Right lobe of liver (tissue), 6 donors: ENCODE measurements at places on chromosomes 2 and 18. TPM values are rescaled to one million over a fixed set of nuclear protein-coding genes. Genes with fewer than 3 reads are reported as not detected.

- H3K4me3 ChIP-seq: no peak overlapping the region
- no peak overlapping the region for H3K27ac ChIP-seq
- peaks cover 9% of the 10 kb centered on the region for H3K4me1 ChIP-seq
- peak; percentile 12 for DNase-seq
- H3K36me3 ChIP-seq: no peaks in the 10 kb centered on the region
These were observed 16.9 kb downstream of the LDLRAD4 start for GRCh38 chr18:13235421-13235831.

DNA sequence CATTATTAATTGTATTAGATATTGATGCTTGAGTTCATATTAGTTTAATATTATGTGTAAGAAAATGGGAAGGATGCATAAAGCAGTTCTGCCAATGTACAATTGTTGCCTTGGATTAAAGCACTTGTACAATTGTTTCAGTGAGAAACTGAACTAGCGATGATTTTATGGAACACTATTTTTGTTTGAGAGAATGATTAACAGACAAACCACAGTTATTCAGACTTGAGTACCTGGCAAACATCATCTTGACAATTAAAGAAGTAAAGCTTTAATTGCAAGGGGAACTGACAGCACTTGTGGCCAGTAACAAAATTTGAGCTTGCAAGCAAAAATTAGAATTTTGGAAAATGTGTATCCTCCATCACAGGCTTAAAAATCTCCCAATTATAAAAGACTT is 214.3 kb downstream of the RIT2 start:
- no peaks in the 10 kb centered on the region for H3K27me3 ChIP-seq
- H3K4me1 ChIP-seq: no peaks in the 10 kb centered on the region
- no peak for DNase-seq
- no peak overlapping the region for H3K27ac ChIP-seq
- no peak overlapping the region for H3K4me3 ChIP-seq
- H3K36me3 ChIP-seq: no peaks in the 10 kb centered on the region

DNA sequence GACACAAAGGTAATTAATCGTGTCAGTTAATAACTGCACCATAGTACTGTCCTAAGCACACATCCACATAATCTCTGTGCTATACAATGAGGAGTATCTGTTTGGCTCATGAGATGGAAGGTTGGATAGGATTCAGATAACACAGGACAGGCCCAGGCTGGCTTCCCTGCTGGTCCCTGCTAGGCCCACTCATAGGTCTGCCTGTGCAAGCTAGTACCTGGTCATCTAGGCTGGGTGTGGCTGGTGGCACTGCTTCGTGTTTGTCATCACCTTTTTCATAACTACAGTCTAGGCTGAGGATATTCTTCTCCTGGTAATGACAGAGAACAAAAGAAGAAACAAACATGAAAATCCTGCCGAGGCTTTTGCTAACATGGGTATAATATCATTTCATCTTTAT is 392.8 kb downstream of the TRIB2 start:
- no peak overlapping the region for H3K27ac ChIP-seq
- DNase-seq: no peak
- no peaks in the 10 kb centered on the region for H3K27me3 ChIP-seq

DNA sequence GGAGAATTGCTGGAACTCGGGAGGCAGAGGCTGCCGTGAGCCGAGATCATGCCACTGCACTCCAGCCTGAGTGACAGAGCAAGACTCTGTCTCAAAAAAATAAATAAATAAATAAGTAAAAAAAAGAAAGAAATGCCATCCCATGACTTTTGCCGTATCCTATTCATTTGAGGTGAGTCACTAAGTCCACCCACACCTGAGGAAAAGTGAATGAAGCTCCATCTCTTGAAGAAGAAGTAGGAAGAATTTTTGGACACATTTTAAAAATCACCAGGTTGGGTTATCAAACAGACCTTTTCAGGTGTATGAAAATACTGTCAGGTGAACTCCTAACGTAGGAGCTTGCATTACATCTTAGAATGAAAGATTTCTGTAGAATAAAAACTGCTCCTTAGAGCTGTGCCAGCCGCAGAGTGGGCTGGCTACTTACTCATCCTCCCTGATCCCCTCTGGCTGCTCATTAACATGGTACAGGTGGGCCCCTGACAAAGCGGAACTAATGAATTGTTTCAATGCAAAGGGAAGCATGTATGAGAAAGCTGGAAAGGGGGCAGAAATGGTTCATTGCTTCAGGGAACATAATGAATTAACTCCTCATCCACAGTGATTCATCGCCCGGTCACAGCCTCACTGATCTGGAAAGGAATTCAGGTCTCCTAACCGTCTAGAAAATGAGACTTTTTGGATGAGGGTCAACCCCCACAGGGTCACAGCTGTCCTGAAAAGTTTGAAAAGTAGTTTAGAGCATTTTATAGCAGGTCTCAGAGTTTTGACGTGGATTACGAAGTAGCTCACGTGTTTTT is 191.4 kb downstream of the SPP2 start:
- no peak overlapping the region for H3K4me3 ChIP-seq
- DNase-seq: no peak
- H3K27me3 ChIP-seq: no peaks in the 10 kb centered on the region
- H3K27ac ChIP-seq: no peak overlapping the region
- H3K36me3 ChIP-seq: no peaks in the 10 kb centered on the region

GRCh38 chr2:32711219-32711618 is 83.4 kb downstream of the TTC27 start:
- H3K4me1 ChIP-seq: peaks cover 7% of the 10 kb centered on the region
- no peak overlapping the region for H3K4me3 ChIP-seq
- no peaks in the 10 kb centered on the region for H3K36me3 ChIP-seq
- H3K27ac ChIP-seq: no peak overlapping the region

GRCh38 chr2:30332791-30333453 is 101.6 kb downstream of the LBH start:
- H3K36me3 ChIP-seq: no peaks in the 10 kb centered on the region
- DNase-seq: no peak
- no peaks in the 10 kb centered on the region for H3K4me1 ChIP-seq

DNA sequence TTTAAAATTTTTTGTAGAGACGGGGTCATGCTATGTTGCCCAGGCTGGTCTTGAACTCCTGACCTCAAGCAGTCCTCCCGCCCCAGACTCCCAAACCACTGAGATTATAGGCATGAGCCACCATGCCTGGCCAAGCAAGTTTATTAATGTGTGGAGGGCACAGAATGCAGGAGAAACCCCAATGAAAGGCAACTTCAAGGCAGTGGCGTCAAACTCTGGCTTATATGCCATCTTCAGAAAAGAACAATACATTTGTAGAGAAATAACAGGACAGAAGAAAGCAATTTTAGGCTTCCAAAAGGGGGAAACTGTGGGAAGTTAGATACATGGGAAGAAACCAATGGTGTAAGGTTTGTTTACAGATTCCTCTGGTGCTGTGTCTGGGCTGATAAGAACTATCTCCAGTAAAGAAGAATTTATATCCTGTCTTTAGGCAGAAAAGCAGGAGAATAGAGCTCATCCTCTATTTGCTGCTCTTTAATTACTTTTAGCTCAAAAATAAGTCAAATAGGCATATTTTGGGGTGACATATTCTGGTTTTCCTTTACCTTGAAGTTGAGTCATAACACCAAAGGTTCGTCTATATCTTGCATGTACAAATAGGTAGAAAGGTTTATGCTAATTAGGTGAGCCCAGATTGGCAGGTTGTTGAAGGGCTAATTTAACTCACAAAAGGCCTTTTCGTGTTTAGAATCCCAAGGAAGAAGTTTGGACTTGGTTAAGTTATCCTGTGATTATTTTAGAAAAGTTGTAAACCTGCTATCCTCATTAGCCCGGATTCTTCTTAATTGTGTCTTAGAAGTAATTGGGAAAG is 26.0 kb upstream of the TMEM214 start:
- no peaks in the 10 kb centered on the region for H3K27me3 ChIP-seq
- no peak overlapping the region for H3K27ac ChIP-seq
- peaks cover 23% of the 10 kb centered on the region for H3K4me1 ChIP-seq
- no peak overlapping the region for H3K4me3 ChIP-seq

GRCh38 chr2:179545024-179545423 is 280.4 kb upstream of the SESTD1 start:
- H3K4me1 ChIP-seq: no peaks in the 10 kb centered on the region
- no peak overlapping the region for H3K27ac ChIP-seq
- no peak overlapping the region for H3K4me3 ChIP-seq
- no peaks in the 10 kb centered on the region for H3K27me3 ChIP-seq

GRCh38 chr2:196592911-196593881 is 46.3 kb upstream of the CCDC150 start:
- H3K27me3 ChIP-seq: no peaks in the 10 kb centered on the region
- peak within 1 kb of the TSS; percentile 59 for H3K4me3 ChIP-seq
- peak; percentile 51 for DNase-seq

DNA sequence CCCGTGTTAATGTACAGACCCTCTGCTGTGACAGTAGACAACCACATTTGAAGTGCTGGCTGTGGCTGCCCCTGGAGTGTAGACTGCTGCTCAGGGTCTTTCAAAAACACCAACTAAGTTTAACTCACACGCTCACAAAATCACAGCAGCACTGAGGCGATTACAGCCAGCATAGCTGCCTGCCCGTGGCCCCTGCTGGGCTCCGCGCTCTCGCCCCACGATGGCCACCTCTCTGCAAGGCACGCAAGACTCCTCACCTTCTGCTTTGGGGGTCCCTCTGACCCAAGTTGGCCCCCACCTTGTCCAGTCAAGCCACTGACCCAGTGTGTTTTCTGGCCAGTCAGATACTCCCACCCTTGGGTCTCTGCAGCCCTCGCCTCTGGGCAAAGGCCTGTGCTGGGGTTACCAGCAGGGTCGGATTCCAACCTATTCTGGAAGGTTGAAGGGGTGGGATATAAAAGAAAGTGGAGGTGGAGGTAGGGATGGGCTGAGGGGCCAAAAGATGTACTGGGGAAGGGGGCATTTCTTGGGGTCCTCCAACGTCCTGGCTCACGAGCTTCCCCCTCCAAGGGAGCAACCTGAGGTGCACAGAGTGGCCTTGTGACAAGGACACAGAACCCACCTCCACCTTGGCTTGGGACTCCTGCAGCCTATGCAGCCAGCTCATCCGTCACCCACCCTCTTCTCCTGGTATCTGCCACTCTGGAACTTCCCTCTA is 2.9 kb upstream of the B3GNT7 start:
- no peak for DNase-seq
- no peak overlapping the region for H3K4me3 ChIP-seq
- no peaks in the 10 kb centered on the region for H3K36me3 ChIP-seq
- no peaks in the 10 kb centered on the region for H3K4me1 ChIP-seq
- no peak overlapping the region for H3K27ac ChIP-seq

GRCh38 chr18:38459131-38459994 is 893.8 kb upstream of the CELF4 start:
- H3K4me1 ChIP-seq: no peaks in the 10 kb centered on the region
- no peaks in the 10 kb centered on the region for H3K36me3 ChIP-seq
- H3K27me3 ChIP-seq: no peaks in the 10 kb centered on the region

DNA sequence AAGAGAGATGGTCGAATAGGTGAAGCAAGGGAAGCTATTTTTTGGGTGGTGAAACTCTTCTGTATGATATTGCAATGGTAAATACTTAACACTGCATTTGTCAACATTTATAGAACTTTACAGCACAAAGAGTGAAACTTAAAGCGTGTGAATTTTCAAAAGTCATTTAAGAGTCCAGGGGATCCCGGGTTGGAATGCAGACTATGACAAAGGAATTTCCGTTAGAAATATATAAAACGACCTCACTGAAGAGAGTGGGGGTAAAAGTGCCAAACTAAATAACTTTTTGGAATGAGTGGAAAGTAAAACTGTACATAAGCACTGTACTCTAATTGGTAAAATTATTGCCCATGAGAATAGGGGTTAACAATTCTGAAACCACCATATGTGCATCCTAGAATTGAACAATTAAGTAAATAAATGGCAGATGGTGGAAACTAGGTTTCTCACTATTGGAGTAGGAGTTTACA is 191.0 kb upstream of the FN1 start:
- no peak for DNase-seq
- H3K27me3 ChIP-seq: no peaks in the 10 kb centered on the region
- H3K4me1 ChIP-seq: no peaks in the 10 kb centered on the region
- no peaks in the 10 kb centered on the region for H3K36me3 ChIP-seq

DNA sequence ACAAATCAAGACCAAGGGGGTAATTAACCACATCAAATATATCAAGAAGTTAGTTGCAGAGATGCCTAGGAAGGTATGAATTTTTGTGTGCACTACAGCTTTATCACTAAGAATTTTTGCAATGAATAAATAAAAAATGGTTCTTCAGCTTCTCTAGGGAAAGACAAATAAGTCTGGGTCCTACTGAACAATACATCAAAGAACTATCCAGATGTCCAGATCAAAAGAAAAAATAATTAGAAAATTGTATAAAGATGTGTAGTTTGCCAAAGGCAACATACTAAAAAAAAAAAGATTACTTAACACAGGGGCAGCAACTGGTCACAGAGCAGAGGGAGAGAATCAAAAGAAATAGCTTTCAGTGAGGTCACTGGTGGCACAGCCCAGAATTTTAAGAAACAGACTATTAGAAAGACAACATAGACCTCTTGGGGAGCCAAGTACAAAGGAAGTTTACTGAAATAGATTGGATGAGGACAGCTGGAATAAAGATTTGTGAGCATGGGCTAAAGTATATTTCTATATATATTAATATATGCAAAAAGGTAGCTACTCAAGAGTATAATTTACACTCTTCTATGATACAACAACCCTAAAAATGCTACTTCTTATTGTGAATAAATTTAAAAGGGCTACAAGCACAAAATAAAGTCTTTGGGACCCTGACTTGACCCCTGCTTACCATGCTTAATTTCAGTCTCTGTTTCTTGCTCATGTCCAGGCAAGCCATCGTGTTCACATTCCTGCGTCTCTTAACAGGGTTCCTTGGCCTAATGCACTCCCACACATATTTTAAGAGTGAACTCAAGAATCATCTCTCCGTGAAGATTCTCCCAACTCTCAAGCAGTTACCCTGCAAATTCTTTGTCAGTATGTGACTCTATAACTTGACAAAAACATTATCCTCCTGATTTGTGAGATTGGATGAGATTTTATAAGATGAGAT is 99.0 kb upstream of the GRB14 start:
- no peak for DNase-seq
- H3K36me3 ChIP-seq: peaks cover 6% of the 10 kb centered on the region
- peaks cover 17% of the 10 kb centered on the region for H3K4me1 ChIP-seq
- no peaks in the 10 kb centered on the region for H3K27me3 ChIP-seq

CHMP1B gene
- total RNA-seq: 18.2 TPM

ACMSD gene
- 87.3 TPM for total RNA-seq

CDH7 gene
- not detected for total RNA-seq

ADCYAP1 gene
- not detected for total RNA-seq

ALPG gene
- total RNA-seq: not detected

WDR43 gene
- total RNA-seq: 23.8 TPM

CKAP2L gene
- 0.37 TPM for total RNA-seq

SERTAD2 gene
- total RNA-seq: 7.7 TPM

POTEC gene
- total RNA-seq: not detected

EMX1 gene
- not detected for total RNA-seq
